Mesenteric fat pad (tissue), 1 donor: ENCODE measurements at places on chromosomes 2 and 18. TPM values are rescaled to one million over a fixed set of nuclear protein-coding genes. Genes with fewer than 3 reads are reported as not detected.

The PDE11A gene
- total RNA-seq, result 1.00 TPM

The LYG2 gene
- not detected for total RNA-seq

The ZNF638 gene
- total RNA-seq, result 93.5 TPM

The RABL2A gene
- total RNA-seq, result 11.4 TPM

The RAMP1 gene
- total RNA-seq, result 21.8 TPM

The IL36B gene
- not detected for total RNA-seq

The NFATC1 gene
- 35.4 TPM for total RNA-seq

The ACMSD gene
- total RNA-seq, result not detected

The ATIC gene
- total RNA-seq, result 88.4 TPM

The NAT8 gene
- not detected for total RNA-seq

The EFEMP1 gene
- 446 TPM for total RNA-seq

The VWA3B gene
- total RNA-seq, result not detected

The MREG gene
- total RNA-seq, result 5.7 TPM

The MOB4 gene
- 24.3 TPM for total RNA-seq

The DSG3 gene
- not detected for total RNA-seq

The DHRS9 gene
- total RNA-seq, result 2.8 TPM

The ERFE gene
- total RNA-seq, result 1.5 TPM

The RESP18 gene
- total RNA-seq, result not detected

The OSR1 gene
- total RNA-seq, result 41.6 TPM

The CDH2 gene
- total RNA-seq, result 0.71 TPM

The LRATD1 gene
- total RNA-seq, result 0.67 TPM

The IL1B gene
- total RNA-seq, result 8.2 TPM

The KANSL1L gene
- 14.6 TPM for total RNA-seq

The SERPINB7 gene
- not detected for total RNA-seq

The WIPF1 gene
- 84.0 TPM for total RNA-seq

The CIB4 gene
- not detected for total RNA-seq

The IL37 gene
- total RNA-seq, result not detected

The TRIM43 gene
- not detected for total RNA-seq

The DNAJB2 gene
- total RNA-seq, result 67.5 TPM

The DQX1 gene
- not detected for total RNA-seq

The ITGA6 gene
- 71.6 TPM for total RNA-seq

The NEMP2 gene
- 6.5 TPM for total RNA-seq

The PROM2 gene
- total RNA-seq, result 0.39 TPM

The CDH20 gene
- total RNA-seq, result 0.74 TPM

The TGOLN2 gene
- total RNA-seq, result 128 TPM

The RBKS gene
- 6.5 TPM for total RNA-seq

The SNTG2 gene
- total RNA-seq, result 5.6 TPM

The CLEC4F gene
- 0.48 TPM for total RNA-seq

The SERPINB3 gene
- not detected for total RNA-seq

The SULT6B1 gene
- total RNA-seq, result not detected

The TPO gene
- 17.5 TPM for total RNA-seq

The C2orf72 gene
- total RNA-seq, result not detected

The TMEM237 gene
- 14.7 TPM for total RNA-seq

The DPP4 gene
- total RNA-seq, result 6.9 TPM

The POMC gene
- total RNA-seq, result 3.4 TPM

The EHD3 gene
- total RNA-seq, result 2.4 TPM

The PLGLB2 gene
- total RNA-seq, result 0.93 TPM
